ENCODE measurements at places on chromosomes 4 and X.

DNA sequence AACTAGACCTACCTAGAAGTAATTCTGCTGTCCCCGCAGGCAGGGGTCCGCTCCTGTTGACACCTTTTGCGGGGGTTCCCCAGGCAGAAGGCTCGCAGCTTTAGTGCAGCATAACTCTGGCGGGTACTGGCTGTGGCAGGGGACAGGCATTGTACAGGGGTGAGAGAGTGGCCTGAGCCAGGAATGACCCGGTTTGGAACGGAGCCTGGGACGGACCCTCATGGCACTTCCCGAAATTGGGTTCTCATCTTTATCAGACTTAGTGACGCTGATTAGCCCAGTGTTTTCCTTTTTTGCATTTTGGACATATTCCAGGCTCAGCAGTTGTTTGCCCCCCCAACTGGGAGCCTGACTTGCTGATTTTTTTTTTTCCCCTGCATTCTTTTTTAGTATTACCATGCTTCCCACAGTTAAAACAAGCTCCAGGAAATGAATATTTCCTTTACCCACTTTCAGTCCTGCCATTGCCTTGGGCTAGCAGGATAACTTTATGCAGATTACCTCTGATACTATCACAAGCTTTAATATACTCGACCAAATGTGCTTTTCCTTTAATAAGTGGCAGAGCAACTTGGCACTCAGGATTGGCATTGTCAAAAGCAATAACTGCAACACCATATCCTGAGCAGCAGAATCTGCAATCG, 55.8 kb upstream of the WDR1 start:
- no peak for DNase-seq

DNA sequence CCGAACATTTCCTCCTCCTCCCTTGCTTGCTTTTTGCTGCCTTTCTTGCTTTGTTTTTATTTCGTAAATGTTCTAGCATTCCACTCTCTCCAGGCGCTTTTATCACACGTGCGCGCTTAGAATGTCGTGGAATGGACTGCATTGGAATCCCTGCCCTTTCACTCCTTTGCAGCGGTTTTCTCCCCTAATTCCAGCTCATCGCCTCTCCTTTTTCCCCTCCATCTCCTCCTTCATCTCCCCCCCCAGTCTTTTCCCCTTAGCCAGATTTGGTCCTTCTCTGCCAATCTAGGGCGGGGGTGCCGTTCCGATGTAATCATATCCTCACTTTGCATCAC, 579 bp downstream of the OGT start:
- no peak for DNase-seq

DNA sequence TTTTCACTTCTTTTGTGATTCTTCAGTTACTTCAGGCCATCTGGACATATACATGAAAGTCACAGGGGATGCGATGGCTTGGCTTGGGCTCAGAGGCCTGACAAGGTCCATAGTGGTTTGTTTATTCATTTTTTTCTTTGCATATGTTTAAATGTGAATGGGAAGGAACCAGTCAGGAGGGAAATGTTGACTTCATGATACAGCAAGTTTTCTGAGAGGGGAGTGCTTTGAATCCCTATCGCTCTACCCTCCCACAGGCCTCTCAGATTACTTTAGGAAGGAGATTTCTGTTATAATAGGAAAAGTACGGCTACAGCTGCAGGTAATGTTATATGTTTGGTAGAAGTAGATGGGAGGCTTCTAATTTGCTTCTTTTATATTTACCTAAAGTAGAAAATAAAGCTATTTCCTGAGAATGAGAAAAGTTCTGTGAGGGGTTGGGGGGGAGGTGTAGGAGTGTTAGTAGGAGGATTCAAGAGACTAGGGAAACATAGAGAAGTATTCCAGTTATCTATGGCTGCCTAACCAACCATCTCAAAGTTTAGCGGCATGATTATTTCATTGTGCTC, 322.9 kb downstream of the RAPGEF2 start:
- DNase-seq: no peak

DNA sequence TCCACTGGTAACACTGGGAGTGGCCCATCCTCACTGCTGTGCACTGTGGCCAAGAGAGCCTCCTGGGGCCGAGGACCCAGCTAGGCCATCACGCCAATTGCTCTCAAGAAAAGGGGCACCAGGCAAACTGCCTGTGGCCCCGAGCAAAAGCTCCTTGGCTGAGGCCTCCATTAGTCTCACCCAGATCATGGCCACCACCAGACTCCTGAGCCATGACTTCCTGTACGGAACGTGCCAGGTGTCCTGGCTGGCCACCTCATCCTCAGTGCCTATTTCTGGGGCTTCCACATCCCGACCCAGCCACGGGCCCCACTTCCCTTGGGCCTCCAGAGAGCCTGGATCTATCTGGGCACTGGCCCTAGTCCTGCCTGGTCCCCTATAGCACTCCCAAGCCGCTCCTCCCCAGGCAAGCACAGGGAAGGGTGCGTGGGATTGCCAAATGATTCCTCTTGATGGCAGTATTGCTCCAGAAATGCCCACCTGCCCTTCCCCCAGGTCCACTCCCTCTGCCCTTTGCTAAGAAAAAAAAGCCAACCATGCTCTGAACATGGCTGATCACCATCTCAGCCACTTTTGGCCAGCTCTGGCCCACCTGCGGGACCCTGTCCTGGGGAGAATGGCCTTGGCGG, 212.6 kb upstream of the AGTR2 start:
- no peak for DNase-seq

- DNase-seq: peak; percentile 50
Measured at GRCh38 chrX:123756320-123756719, 23.5 kb upstream of the THOC2 start.

DNA sequence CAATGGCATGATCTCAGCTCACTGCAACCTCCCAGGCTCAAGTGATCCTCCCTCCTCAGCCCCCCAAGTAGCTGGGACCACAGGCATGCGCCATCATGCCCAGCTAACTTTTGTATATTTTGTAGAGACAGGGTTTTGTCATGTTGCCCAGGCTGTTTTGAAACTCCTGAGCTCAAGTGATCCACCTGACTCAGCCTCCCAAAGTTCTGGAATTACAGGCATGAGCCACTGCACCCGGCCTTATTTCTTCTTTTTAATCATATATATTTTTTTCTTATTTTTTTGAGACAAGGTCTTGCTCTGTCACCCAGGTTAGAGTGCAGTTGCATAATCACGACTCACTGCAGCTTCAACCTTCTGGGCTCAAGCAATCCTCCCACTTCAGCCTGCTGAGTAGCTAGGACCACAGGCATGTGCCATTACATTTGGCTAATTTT, 184.0 kb downstream of the TSPAN5 start:
- DNase-seq: peak; percentile 57

GRCh38 chrX:133951098-133951497, 34.3 kb downstream of the GPC3 start:
- no peak for DNase-seq
